ENCODE measurements at places on chromosomes 3 and 15.

DNA sequence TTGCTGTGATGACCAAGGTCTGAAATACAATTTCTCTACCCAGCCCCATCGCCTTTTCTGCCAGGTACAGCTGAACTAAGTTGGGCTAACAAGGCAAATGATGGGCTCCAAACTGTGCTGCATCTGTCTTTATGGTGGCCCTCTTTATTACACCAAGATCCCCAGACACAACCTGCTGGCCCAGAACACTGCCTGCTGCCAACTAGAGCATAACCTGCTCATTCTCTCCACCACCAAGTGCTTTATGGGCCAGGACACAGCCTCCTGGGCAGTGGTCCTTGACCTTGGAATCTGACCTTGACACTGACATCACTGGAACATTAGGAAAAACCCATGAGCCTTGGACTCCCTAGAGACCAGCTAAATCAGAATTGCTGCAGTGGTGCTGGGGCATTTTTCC is 3.3 kb downstream of the LINS1 start:
- DNase-seq, result no peak

DNA sequence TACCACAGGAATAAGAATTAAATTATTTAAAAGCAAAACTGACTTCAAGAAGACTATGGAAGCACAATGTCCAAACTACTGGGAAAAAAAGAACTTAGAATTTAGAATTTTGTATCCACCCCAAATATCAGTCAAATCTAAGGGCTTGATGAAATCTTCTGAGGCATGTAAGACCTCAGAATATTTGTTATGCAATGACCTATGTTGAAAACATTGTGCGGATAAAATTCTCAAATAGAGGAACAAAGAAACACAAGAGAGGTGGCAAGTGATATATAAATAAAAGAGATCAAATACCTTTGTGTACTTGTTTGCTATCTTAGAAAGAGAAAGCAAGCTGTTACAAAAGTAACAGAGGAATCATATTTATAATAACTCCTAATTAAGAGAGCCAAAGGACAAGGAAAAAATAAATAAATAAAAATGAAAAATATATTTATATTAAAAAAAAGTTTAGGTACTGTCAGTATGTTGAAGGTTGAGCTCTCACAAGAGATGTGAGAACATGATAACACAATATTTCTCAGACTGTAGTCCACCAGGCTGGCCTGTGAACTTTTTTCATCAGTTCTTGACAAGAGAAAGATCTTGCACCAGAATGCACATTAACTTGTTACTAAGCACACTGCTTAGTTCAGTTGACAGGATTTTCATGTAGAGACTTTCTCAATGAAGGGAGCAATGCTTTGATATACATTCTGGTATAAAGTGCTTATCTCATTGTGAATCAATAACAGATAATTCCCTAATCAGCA is 50.0 kb downstream of the CPA3 start:
- no peak for DNase-seq

DNA sequence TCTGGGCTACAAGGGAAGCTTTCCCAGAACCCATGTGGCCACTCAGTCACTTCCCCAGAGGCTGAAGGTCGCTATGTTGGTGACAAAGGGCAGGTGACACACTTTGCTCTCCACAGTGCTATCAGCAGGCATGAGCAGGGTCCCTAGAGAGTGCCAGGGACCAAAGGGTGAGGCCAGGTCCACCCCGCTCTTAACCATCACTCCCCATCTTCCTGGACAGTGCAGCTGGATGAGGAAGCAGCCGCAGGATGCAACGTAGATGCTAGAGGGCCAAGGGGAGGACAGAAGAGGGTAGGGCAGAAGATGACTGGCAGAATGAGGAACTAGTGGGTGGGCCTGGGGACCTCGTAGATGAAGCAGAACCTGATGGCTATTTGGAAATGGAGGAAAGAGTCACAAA is 13.6 kb upstream of the LTF start:
- no peak for DNase-seq

DNA sequence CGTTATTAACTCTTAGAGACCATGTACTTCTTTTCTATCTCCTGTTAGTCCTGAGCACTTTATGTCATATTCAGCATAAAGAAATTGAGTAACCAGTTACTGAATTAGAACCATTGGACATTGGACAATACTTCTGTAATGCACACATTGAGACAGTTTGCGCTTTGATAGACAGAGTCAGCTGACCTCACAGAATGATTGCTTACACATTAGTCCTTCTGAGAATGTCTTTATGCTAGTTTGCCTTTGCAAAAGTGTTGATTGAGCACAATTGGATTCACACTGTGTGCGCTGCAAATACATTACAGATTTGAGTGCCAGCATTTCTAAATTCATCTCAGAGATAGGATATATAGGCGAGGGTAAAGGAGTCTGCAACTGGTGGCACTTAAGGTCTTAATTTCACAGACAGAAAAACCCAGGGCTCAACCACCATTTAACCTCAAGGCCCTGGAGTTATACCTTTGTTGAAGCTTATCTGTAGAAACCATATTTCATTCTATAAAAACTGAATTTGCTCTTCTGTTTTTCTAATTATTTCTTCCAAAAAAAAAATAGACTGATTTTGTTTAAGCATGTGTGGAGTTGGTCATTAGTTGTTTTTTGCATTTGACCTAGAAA is 3.8 kb downstream of the SERPINI1 start:
- DNase-seq, result no peak

- DNase-seq, result no peak
These were observed 108.4 kb downstream of the PTPRG start for GRCh38 chr3:61669668-61670299.

DNA sequence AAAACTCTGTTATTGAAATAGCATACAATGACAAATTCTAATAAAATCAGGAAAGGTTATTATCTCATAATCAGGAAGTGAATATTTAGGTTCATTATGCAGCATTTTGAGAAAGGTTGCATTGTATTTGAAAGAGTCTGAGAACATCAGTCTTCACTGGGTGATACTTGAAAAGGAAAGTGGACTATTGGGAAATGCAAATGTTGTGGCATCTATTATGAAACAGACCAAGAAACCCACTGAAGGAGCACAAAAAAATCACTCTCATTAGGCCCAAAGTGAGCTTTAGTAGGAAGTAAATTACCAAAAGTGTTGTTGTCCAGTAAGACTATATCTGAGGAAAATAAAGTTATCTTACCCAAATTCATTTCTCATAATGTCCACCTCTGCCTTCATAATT is 90.8 kb downstream of the ZPLD1 start:
- DNase-seq, result no peak

DNA sequence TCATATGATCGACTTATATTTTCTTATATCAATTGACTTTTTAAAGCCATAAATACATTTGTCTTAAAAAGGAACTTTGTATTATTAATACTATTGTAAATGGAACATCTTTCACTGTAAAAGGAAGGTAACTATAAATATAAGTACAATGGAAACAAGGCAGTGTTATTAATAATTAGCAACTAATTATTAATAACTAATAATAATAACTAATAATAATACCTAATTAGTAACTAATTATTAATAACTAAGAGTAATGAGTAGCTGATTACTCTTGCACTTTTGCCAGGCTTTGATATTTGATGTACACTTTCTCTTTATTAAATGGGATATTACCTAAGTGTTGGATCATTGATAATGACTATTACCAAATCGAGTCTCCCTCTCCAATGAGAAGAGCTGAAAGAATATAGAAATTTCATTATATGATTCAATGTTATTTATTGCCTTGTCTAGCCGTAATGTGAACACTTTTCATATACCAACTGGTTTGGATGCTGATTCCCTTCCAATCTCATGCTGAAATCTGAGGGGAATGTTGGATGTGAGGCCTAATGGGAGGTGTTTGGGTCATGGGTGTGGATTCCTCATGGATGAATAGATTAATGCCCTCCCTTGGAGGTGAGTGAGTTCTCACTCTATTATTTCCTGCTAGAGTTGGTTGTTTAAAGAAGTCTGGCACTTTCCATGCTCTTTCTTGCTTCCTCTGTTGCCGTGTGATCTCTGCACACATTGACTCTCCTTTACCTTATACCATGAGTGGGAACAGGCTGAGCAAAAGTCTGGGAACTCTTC is 202.1 kb upstream of the ZBTB20 start:
- no peak for DNase-seq

DNA sequence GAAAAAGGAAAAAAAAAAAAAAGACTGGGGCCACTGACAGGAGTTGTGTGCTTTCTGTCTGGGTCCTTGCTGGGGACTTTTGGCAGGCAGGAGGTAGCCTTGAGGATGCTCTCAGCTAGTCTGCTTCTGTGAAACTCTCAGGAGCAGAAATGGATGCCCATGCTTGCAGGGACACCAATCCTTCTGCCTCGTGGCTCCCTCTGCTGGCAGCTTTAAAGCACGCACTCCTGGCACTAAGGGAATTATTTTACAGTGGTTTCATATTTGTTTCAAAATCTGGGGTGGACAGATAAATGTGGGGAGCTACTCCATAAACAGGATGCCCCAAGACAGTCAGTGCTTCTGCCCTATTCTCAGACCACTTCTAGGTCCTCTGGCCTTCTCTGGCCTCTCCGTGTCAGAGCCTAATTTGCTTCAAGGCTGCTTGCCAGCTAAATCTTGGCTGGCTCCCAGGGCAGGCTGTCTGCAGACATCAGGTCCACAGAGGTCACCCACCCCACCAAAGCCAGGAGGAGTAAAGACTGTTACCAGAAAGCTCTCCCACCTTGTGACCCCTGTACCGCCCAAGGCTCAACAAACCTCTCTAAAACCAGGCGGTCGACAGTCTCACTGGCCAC is 17.1 kb downstream of the TRAIP start:
- DNase-seq, result peak; percentile 63

All from renal cortex interstitium (tissue), 15 donors.